ENCODE measurements at places on chromosomes 3 and 15.

GRCh38 chr3:10964537-10965167 lies 27.9 kb upstream of the SLC6A1 start:
- DNase-seq, result no peak

DNA sequence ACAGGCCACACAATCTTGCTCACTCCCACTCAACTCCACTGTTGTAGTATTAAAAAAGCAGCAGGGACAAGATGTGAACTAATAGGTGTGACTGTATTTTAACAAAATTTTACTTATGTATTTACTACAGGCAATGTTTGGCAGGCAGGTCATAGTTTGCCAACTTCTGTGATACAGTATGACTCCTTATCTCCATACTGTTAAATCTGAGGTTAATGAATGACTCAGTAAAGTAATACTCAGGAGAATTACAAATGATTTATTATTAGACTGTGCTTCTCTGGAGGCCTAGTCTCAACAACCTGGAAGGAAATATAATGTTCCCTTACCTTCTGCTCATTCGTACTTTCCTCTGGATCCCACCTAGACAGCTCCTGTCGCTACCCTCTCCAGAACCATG lies 258.6 kb upstream of the KCNMB2 start:
- DNase-seq, result no peak

DNA sequence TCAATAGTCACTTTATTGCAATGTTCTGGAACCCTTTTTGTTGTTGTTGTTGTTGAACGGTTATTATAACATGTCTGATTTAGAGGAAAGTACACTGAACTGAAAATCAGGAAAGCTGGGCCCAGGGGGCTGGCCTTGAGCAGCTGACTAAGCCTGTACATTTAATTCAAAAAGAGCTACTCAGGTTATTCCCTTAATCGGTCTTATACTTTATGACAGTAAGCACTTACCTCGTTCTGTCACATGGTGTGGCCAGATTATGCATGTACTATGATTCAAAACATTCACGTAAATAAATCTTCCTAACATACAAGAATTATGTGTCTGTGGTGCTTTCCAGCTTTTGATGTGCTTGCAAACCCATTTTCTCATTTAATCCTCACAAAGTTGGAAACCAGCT lies 382.5 kb upstream of the TPRG1 start:
- no peak for DNase-seq

DNA sequence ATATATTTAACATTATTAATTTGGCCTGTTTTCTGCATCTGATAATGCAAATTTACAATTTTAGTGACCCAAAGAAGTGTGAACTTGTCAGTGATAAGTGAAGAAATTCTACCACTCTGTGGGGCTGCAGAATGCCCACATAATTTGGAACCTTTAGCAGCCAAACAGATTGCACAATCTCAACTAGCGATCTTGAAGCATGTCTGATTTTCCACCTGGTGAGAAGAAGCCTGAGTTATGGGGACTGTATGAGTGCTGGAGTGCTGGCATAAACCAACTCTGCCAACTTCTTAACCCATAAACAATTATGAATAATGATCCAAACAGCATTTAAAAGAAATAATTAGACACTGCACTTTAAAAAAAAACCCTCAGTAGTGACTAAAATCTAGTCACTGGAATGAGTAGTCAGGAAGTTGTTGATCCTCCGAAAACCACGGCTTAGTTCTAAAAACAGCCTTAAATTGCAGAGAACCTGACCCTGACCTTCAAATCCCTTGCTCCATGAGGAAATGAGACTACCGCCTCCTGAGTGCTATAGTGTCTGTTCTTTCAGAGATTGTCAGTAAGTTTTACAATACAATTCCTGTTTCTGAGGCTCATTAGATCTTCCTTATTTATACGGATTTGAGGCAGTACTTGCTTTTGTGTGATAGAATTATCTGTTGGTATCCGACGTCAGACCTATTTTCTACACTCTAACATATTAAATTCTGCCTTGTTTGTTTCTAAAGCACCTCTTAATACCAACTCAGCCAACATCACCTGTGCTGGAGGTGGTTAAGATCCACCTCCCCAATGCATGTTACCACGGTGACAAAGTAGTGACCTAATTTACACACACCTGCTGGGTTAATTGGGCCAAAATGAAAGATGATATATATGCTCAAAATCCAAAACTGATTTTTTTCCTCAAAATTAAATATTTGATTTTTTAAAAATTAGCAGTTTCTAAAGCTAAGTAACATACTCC lies 267.7 kb downstream of the ZBTB20 start:
- no peak for DNase-seq

GRCh38 chr3:120204338-120204737 lies 80.7 kb downstream of the GPR156 start:
- no peak for DNase-seq

DNA sequence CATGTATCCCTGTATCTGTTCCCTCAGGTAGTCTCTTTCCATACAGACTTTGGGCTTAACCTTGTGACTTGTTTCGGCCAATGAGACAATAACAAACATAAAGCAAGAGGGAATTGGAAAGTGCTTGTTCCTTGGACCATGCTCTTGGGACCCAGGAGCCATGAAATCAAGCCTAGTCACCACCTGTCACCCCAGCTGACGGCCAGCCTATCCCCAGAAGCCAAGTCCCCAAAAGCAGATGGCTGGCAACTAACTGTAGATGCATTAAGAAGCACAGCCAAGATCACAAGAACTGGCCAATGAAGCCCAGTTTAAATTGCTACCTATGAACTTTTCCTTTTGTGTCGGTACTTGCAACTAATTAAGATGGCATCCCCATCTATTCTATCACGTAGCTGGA lies 822.0 kb downstream of the CADM2 start:
- DNase-seq, result no peak

DNA sequence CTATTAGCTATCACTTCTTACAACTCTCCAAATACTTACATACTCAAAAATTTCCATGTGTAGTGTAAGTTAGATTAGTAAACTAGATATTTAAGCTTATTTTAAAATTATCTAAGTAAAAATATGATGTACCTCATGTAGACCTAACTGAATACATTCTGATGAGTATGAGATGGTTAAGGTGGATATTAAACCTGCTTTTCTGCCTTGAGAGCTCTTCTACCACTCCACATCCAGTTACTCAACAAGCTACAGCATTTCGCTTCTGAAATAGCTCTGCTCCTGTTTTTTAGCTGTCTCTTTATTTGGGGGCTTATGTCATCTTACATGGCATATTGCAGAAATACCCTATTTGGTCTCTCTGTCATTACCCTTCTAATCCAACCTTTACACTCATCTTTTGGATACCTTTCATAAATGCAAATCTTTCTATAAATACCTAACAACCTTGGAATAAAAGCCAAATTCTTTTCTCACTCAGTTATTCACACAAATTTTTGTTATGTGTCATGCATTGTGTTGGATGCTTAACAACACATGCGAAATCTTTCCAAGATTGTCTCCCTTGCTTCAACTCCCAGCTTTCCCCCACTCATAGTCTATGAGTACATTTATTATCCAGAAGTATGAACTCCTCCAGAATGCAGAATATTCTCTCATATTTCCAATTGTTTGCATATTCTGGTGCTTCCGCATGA lies 92.0 kb downstream of the ALCAM start:
- no peak for DNase-seq

GRCh38 chr3:102441832-102442231 lies 7.0 kb downstream of the ZPLD1 start:
- no peak for DNase-seq

DNA sequence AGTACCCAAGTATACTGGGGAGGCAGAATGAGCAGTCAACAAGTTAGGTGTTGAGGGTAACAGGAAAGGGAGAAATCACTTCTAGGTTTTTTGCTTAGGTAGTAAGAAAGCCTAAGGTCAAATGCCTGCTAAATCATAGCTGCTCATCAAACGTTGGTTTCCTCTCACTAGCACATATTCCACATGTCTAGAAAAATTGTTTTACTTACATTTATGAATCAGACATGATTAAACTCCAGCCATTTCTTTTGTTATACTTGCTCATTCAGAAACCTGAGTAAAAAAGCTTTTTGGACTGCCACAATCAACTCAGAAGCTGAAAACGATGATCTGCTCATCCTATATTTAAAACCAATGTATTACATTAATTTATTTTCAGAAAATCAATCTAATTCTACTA lies 40.2 kb downstream of the SLC9A9 start:
- no peak for DNase-seq

DNA sequence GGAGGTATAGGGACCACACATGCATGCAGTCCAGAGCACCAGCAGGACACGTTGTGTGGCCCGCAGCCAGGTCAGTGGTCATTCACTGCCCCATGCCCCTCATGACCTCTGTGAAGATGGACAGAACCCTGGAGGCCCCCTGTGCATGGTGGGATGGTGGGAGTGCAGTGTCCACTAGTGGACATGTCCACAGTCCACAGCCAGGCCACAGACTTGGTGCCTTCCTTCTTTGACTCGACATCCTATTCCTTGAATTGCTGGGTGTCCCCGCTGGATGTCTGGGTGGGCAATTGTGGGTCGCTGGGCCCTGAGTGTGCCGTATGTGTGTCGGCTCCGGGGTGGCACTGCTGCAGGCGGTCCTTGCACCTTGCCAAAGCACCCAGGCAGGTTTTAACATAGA lies 35.7 kb downstream of the KLF15 start:
- DNase-seq, result no peak

DNA sequence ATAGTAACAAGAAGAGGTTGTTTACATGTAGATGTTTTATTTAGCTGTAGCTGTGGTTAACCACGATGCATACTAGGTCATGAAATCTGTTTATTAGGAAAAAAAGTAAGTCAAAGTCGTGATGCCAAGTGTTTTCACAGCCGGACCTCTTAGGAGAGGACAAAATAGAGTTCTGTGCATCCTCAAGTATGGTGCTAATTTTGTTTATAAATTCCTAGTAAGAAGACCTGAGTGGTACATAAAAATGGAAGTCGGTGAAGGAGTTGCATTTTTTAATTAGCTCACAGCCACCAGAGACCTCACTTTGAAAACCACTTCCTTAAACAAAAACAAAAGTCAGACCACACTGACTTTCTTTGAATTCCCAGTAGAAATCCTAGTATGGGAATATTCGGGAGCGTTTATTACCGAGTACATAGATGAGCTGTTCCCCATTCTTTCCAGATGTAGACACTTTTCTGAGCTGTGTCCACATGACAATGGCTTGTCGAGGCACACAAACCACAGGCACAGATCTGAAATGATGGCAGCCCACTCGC lies 143.6 kb upstream of the UBE2E1 start:
- DNase-seq, result no peak

DNA sequence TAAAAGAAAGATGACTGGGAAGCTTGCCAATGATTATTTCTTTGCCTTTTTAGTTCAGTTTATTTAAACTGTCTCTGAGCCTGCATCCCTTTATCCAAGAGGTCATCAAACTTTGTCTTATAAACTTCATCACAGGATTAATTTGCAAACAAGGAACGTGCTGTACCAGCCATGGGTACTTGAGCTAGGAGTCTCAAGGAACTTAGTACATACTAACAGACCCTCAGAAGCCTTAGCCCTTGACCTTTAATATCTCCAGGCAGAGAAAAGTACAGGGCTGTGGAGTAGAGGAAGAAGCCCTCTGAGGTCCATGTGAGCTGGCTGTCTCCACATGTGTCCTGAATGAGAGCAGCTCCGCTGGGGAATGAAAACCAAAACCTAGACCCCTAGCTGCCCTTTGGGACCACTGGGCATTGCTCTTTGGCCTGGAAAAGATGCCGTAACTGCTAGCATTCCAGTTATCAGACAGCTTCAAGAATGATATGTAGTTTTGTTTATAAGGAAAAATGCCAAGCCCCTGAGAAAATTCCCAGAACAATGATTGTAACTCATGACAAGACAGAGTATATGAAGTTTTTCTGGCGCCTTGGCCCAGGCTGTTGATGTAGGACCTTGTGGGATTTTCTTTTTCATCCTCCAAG lies 92.1 kb downstream of the ASB7 start:
- no peak for DNase-seq

DNA sequence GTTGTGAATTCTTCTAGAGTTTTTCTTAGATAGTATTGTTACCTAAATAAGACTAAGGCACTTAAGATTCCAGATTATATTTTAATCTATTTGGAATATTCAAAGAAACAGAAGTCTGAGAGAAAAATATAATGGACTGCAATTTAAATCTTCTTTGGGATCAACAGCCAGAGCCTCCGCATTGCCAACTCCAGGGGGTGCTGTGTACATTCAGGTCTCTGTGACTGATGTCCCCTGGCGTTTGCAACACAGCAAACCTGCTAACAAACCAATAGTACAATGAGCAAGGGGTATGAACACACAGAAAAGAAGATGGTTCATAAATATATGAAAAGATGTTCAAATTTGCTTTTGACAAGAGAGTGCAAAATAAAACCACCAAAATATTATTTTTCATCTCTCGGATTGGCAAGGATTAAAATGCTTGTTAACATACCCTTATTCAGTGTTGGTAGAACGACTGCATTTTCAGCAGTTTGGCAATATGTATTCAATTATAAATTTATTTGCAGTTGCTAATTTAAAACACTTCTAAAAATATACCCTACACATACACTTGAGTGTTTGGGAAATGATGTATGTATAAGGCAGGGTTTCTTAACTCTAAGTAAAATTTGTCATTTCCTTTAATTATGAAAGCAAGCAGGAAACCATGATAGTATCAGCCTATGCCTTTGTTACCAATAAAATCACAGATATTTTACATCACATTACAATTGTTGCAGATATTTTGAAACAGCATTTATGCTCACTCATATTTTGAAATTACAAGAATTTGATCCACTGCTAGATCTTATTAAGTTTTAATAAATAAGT lies 16.1 kb upstream of the TM4SF1 start:
- peak; percentile 28 for DNase-seq

DNA sequence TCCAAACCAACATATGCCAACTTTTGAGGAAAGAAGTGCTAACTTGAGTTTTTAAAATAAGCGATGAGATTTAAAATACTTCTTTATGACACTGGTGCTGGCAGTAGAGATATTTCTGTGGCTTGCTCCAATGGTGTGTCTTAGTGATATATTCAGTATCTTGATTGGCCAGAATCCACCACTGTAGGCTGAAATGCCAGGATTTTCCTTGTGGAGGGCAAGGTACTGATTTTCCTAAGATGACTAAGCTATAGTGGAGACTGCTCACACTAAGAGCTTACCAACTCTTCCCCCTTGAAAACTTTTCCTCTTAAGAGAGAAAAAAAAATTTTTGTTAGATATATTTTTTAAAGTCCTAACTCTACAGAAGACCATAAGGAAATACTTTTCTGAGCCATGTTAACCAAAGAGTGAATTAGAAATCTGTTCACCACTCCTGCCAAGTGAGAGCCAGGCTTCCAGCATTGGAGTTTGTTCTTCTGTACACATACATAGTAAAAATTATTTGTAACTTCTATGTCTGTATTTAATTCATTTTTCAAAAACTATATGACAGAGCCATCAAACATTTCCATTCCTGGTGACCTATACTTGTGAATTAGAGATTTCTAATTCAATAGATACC lies 109.1 kb downstream of the PPP2R3A start:
- DNase-seq, result no peak

- no peak for DNase-seq
Measured at GRCh38 chr3:480070-480469, 283.5 kb downstream of the CHL1 start.
